ENCODE measurements at places on chromosomes 1 and 21.
A peak's percentile ranks its signal among the peaks of the same experiment; 100 is the strongest.

- DNase-seq, result no peak
Observed at GRCh38 chr1:52904927-52905698, 16.4 kb downstream of the ECHDC2 start.

DNA sequence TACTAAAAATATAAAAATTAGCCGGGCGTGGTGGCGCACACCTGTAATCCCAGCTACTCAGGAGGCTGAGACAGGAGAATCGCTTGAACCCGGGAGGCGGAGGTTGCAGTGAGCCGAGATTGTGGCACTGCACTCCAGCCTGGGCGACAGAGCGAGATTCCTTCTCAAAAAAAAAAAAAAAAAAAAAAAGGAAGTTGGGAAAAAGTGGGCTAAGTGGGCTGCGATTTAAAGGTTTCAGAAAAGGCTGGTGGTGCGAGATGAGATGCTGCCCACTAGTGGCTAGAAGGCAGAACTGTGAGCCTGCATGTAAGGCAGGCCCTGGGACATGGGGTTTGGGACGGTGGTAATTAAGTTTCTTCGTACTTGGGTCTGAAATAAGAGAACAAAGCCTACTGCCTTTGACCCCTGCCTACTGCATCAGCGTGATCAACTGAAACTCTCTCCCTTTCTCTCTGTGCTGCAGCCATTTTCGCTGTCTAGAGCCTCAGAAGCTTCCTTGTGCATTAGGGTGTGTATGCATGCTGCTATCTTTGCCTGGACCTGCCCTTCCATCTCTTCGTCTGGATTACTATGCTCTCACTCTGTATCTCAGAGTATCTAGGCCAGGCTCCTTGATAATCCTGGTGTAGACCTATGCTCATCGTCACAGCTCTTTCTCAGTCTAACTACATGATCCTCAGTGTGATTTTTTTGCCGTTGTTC, 12.4 kb downstream of the FMOD start:
- no peak for DNase-seq

GRCh38 chr1:13513063-13513894, 524 bp downstream of the LRRC38 start:
- no peak for DNase-seq

- no peak for DNase-seq
Observed at GRCh38 chr21:46515109-46515508, 56.4 kb downstream of the DIP2A start.

GRCh38 chr1:164588516-164589341, 29.7 kb downstream of the PBX1 start:
- DNase-seq, result no peak

- no peak for DNase-seq
Observed at GRCh38 chr1:14039582-14040430, 339.8 kb downstream of the PRDM2 start.

DNA sequence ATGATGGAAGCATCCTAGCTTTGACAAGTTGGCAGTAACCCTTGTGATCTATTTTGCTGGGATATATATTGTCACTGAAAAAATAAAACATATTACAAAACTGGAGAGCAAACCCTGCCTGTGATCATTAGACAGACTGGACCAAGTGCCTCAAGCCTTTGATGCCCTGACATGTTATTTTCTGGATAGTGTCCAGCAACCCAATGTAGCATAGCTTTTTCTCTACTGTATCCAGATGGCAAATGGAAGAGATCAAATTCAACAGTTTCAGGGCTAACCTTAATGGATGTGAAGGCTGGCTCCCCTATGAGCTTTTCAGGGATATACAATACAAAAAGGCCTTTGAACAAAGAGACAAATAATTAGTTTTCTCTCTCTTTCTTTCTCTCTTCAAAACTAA, 25.1 kb downstream of the WARS2 start:
- DNase-seq, result no peak

DNA sequence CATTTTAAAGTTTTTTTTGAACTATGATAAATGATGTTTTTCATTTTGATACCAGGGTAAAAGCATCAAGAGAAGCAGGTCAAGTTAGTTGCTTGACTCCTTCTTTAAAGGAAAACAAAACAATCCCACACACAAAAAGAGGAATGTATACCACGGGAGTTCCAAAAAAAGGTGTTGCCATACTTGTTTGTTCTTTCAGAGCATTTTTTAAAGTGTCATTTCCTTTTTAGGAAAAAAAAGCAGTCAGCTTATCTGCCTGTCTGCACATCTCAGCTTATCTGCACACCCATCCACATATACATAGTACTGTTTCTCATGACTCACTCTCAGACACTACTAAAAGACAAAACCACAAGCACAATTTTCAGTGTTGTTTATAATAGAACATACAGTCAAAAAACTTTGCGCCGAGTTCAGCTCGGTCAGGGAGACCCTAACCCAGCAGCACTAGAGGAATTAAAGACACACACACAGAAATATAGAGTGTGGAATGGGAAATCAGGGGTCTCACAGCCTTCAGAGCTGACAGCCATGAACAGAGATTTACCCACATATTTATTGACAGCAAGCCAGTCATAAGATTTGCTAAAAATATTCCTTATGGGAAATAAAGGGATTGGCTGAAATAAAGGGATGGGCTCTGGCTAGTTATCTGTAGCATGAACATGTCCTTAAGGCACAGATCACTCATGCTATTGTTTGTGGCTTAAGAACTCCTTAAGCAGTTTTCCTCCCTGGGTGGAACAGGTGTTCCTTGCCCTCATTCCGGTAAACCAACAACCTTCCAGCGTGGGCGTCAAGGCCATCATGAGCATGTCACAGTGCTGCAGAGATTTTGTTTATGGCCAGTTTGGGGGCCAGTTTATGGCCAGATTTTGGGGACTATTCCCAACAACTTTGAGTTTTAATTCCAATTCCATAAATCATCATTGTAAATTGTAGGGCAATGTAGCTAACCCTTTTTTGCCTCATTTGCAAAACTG, 11.4 kb upstream of the MNDA start:
- no peak for DNase-seq

DNA sequence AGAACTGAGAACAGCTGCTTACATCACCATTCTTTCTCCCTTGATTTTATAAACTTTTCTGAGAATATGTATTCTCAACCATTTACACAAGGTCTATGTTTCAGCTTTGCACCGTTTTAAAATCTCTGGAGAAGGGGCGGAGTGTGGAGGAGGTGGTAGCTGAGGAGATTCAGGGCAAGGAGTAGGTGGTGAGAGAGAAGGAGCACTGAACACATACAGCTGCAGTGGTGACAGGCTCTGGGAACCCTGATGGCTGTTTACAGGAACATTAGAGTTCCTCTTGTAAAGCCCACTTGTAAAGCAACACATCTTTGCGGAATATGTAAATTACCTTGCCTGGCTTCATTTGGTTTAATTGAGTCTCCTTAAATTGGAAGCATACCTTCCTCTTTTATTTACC, 89.7 kb downstream of the SMYD2 start:
- peak; percentile 61 for DNase-seq

DNA sequence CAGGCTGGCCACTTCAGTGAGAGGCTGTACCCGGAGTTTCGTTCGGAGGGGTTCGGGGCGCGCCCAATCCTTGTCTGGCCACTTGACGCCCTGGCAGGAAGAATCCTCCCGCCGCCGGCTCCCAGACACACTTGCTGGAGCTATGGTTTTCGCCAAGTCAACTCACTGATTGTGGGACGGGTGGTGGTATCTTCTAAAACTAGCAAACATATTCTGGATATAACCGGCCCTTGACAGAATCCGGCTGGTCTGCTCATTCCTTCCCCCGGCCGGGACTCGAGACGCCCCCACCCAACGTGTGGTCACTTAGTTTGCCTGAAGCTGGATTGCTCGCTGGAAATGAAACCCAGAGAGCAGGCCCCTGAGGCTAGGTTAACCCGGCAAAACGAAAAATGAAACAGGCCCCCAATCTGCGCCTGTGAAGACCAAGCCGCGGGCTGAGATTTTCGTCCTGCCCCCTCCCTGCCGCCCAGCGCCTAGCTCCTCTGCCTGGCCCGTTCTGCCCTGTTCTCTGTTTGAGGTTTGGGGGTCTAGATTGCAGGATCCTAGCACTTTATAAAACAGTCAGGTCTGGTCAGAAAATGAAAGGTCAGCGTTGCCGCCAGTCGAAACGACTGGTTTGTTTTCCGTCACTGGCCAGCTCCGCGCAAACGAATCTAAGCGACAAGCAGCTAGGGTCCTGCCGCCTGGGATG, 4.6 kb downstream of the GFI1 start:
- DNase-seq, result no peak

GRCh38 chr1:190940951-190941350, 463.3 kb upstream of the BRINP3 start:
- no peak for DNase-seq

GRCh38 chr1:104923075-104923474, 1173.4 kb downstream of the AMY1C start:
- DNase-seq, result no peak

DNA sequence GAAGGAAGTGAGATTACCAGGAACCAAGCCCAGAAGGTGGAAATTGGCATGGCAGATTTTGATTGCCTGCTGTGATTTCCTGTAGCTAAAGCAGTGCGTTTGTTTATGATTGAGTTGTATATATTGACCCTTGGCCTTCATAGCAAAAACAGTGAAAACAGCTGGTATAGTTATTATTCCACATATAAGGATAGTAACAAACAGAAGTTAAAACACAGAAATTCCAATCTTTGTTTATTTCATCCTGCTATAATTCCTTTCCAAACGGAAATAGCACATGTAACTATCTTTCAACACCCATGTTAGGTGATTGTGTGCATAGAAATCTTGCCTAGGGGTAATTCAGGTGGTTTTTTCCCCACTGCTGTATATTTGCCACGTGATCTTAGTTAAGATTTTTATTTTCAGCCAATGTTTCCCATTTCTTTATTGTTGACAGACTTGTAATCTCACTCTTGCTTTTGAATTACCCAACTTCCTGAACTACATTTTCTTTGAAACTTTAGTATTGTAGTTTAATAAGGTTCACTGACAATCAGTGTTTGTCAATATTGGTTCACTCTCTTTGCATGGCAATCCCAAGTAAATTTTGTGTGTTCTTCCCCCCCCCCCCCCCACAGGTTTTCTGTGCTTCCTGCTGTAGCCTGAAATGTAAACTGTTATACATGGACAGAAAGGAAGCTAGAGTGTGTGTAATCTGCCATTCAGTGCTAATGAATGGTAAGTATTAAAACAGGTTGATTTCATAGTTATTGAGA, 102.7 kb downstream of the CC2D1B start:
- no peak for DNase-seq

DNA sequence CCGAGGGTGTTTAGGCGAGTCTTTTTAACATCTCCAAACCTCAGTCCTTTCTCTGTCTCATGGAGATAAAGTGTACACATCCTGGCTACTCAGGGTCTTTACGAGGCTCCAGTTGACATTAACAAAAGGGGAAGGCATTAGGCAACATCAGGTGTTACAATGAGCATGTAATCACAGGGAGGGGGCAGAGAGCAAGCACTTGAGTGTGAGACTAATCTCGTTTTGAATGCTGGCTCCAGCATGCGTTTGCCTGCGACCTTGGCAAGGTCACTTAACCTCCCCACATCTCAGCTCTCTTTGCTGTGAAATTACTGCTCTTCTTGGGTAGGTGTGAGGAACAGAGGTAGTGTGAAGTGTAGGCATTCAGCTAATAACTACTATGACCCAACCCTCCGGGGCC, 3.1 kb downstream of the TNNT2 start:
- no peak for DNase-seq

DNA sequence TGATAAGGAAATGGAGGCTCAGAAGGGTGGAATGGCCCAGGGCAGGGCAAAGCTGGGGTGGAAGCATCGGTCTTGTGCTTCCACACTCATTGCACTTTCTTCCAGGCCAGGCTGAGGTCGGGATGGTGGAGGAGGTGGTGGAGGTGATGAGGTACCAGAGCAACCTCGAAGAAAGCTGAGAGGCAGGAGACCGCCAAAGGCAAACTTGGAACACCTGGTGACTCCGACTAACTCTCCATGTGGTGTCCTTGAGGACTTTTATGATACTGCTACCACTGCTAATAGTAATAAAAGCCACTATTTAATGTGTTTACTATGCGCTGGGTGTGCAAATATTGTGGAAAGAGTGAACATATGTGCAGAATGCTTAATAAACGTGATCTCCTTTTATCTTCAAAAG, 16.9 kb upstream of the BTG2 start:
- DNase-seq, result no peak

GRCh38 chr1:107936498-107937481, 28.2 kb downstream of the VAV3 start:
- peak; percentile 5 for DNase-seq

DNA sequence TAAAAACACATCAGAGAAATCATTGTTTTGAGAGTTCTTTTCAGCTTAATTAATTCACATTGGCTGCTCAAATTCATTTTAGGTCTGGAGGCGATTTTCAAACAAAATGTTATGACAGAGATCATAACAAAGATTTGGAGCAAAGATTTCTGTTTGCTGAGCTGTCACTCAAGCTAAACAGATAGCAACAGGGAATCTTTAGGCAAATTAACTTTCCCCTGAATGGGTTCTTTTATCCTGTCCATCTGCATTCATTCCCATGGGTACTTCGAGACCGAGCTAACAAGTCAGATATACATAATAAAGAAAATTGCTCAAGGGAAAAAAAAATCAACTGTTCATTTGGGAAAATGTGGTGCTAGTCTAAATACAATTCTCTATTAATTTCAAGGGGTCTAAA, 30.2 kb upstream of the CA6 start:
- DNase-seq, result no peak

DNA sequence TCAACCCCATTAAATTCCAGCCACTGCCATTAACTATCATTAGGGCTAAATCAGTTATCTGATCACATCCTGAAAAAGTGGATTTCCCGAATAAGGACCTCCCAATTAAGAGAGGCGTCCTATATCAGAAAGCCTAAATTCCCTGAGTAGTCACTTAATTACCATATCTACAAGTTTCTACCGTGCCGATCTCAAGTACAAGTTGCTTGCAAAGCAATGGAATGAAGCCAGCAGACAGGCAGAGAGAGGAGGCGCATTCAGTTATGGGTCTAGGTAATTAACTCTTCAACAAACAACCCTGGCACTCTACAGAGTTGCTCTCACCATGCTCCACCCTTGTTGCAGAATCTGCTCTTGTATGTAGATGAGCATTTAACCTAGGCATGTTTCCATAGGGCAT, 494.6 kb upstream of the RUNX1 start:
- DNase-seq, result no peak

DNA sequence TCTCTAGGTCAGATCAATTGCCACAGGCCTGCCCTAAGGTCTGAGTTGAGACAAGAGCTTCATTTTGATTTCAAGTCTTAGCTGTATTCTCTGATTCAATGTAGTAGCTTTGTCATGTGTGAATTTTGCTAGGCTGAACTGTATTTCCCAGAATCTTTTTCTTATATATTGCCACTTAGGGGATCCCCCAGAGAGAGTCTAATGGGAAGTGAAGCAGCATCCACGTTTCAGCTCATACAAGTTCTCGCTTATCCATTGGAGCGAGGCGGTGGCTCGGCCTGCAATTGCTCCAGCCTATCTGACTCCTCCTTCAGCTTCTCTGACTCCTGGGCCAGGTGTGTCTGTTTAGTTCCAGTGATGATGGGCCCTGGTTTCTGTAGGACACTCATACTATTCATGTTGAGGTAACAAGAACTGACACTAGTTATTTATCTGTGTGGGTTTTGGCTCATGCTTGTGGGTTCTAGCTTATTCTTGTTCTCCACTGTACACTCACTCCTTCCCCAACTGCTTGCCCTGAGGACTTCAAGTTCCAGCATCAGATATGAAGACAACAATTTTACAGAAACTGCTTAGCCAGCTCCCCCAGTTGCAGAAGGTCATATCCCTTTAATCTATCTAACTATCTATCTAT, 48.2 kb downstream of the TBX19 start:
- no peak for DNase-seq

- no peak for DNase-seq
Observed at GRCh38 chr1:2540816-2541492, 10.9 kb upstream of the HES5 start.

- no peak for DNase-seq
Observed at GRCh38 chr1:80495806-80496205, 1304.9 kb upstream of the ADGRL2 start.

GRCh38 chr1:215260711-215261110, 178.2 kb downstream of the KCNK2 start:
- DNase-seq, result no peak
